Mesothelial cell of epicardium (in vitro differentiated cells): ENCODE measurements at places on chromosomes 6 and 20. TPM values are rescaled to one million over a fixed set of nuclear protein-coding genes. Genes with fewer than 3 reads are reported as not detected.

DNA sequence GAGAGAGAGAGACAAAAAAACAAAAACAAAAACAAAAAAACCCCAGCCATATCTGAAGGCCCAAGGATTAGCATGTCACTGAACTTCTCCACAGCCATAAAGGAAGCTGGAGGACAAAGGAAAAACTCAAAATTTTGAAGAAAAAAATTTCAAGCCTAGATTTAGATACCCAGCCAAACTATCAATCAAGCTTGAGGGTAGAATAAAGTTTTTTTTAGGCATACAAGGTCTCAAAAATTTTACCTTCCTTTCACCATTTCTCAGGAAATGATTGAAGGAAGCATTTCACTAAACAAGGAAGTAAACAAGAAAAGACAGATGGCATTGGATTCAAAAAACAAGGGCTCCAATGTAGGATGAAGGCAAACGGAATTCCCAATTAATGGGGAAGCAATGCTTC is 52.1 kb downstream of the KCNK5 start:
- DNase-seq, result no peak

- no peak for DNase-seq
Measured at GRCh38 chr6:33406126-33406525, 4.7 kb upstream of the PHF1 start.

Gene HDGFL1
- 0.09 to 0.14 TPM (median 0.11 TPM) in 3 replicates for total RNA-seq

DNA sequence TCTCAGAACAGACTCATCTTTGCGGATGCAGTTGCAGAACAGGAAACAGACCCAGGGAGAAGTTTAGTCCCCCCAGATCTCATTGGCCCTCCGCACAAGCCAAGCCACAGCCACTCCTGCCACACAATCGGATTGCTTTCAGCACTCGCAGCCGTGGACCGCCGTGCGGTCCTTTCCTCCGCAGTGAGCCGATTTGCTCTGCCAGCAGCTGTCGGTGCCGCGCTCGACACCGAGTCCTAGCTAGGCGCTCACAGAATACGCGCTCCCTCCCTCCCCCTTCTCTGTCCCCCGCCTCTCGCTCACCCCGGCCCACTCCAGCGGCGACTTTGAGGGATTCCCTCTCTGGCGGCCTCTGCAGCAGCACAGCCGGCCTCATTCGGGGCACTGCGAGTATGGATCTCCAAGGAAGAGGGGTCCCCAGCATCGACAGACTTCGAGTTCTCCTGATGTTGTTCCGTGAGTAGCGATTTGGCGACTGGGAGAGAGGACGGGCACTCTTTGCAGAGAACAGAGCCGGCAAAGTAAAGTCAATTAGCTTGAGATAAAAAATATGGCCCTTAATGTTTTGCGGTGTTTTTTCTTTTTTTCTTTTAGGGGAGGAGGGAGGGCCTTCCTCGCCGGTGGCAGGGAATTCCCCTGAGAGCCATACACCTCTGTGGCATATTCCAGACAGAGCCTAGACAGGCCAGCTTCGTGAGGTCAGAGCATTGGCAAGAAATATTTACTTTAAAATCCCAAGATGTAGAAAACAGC is at the start of gene LAMP5:
Gene LAMP5 (plus strand): TSS at position 130 of the 753 bp plus-strand sequence. CDS start 263 bp downstream, at position 393.
- peak; percentile 57 for DNase-seq

Gene VSX1
- total RNA-seq, result not detected in 3 replicates

DNA sequence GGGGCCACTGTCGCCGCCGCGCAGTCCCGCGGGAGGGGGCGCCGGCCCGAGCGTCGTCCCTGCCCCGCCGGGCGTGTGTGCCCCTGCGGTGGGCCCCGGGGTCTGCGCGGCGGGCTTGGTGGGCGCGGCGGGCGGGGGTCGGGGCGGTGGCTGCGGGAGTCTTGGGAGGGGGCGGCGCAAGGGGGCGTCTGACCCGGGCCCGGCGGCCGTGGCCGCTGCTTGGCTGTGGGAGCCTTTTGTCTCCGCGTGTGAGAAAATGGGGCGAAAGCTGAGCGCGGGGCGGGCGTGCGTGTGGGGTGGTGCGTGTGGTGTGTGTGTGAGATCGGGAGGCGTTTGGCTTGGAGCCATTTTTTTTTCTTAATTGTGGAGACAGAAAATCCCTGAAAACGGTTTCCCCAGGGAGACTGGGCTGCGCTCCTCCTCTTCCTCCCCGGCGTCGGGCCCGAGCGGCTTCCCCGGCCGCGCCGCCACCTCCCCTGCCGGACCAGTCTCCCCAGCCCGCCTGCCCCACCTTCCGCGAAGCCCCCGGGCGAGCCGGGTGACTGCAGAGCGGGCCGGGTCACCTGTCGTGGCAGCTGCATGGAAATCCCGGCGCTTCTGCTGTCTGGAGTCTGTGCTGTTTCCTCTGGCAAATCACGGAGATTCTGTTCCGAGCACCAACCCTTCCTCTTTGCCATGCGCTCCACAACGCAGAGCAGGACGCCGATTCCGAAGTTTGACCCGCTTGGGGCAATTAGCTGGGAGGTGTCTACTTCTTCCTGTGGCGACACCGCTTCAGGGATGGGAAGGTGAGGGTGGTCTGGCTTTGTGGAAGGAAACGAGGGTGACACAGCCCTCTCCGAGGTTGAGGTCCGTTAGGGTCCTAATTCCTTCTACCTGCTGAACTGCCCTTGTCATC is 64.4 kb downstream of the GTF2H5 start:
- DNase-seq, result peak; percentile 66

Gene C20orf141
- total RNA-seq, result not detected in 3 replicates
